ENCODE measurements at places on chromosomes 1 and 21.

- DNase-seq: no peak
Measured at GRCh38 chr1:54474310-54475251, 68.4 kb upstream of the SSBP3 start.

GRCh38 chr1:34087986-34088385 lies 77.0 kb downstream of the CSMD2 start:
- no peak for DNase-seq

GRCh38 chr1:60151311-60151710 lies 77.7 kb upstream of the C1orf87 start:
- no peak for DNase-seq

- peak; percentile 45 for DNase-seq
Measured at GRCh38 chr21:27772816-27773215, 805.9 kb upstream of the ADAMTS5 start.

DNA sequence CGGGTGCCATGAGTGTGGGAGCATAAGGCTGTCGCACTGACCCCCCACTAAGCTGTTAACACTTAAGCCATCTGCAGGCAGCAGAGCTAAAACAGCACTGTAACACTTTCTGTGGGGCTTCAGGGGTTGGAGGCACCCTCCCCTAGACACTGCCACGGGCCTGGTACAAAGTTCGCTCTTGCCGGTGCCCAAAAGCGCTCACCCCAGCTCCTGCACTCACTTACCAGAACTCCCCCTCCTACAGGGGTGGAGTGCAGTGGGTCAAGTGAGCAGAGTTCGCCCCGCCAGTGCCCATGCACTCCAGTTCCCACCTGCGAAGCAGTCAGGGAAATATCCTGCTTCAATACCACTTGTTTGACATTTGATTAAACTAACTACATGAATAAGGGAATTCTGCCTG lies 46.3 kb upstream of the CFAP298 start:
- DNase-seq: no peak

DNA sequence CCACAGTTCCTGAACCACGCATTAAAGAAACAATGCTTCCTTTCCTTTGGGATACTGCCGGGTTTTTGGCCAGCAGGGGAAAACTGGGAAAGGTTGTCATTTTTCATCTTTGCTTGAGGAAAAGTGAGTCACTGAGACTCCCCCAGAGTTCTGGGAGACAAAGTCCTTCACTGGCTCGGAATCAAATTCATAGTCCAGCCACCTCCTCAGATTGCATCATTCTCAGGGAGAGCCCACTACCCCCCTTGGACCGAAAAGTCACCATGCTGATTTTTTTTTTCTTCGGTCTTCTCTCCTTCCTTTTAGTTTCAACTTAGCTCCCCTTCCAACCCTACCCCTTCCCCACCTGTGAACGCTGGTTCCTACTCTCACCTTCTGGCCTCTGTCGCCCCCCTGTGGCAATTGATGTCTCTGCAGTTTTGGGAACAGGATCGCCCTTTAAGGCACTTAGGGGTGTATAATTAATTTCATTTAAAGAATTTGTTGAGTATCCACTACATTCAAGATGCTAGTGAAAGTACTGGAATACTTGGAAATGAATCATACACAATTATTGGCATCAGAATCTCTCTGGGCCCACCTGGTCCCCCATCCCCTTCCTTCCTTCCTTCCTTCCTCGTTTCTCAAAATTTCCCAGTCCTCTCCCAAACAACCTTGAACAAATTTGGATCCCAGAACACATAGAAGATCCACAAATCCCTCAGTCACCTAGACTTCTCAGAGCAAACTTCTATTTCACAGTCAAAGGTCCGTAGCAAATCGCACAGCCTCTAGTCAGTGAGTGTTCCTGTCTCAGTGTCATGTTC lies 6.9 kb downstream of the ACKR1 start:
- DNase-seq: no peak

DNA sequence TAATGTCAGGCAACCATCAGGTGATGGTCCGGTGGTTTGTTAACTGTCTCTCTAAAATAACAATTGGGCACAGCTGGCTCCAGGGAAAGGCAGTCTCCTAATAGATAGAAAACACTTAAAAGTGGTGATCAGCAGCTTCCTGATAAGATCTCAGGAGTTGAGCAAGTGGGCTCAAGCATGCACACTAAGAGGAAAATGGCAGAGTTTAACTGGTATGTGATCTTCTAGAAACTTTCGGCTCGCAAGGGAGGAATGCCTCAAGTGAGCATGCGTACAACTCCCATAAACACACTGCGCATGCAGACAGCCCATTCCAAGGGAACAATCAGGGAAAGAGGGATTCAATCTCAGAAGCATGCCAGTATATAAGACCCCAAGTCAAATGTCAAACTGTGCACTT lies 52.2 kb upstream of the VTCN1 start:
- DNase-seq: no peak
